ENCODE measurements at places on chromosomes 4 and X.
A peak's percentile ranks its signal among the peaks of the same experiment; 100 is the strongest.

DNA sequence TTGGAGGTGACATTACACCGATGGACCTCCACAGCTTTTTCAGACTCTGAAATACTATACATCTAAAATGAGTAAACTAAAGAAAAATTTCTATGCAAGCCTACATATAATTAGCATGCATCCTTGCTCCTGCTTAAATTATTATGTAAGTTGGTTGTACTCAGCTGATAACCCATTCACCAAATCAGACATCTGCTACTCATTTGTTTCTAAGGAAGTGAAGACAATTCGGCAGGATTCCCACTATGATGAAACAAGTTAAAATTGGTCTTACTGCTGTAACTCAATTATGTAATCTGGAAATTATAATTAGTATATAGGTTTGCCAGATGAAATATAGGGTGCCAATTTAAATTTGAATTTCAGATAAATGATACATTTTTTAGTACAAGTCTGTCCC is 59.5 kb upstream of the FGF13 start:
- no peak for DNase-seq

- DNase-seq: no peak
Observed at GRCh38 chrX:1126738-1127137, 85.7 kb downstream of the CRLF2 start.

DNA sequence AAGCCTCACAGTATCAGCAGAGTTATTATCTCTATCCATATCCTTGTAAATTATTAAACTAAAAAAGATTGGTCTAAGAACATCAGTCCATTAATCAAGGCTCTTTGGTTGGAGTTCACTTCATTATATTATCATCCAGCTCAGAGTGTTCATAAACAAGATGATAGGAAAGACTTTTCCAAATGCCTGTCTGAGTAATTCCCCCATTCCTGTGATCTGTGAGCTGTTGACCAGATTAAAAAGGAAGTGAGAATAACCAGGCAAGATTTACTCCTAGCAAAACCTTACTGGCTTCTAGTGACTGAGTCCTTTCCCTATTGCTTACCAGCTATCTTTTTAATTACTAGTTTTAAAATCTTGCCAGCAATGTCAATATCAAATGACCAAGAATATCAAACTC is 14.9 kb downstream of the PKD2 start:
- DNase-seq: no peak

DNA sequence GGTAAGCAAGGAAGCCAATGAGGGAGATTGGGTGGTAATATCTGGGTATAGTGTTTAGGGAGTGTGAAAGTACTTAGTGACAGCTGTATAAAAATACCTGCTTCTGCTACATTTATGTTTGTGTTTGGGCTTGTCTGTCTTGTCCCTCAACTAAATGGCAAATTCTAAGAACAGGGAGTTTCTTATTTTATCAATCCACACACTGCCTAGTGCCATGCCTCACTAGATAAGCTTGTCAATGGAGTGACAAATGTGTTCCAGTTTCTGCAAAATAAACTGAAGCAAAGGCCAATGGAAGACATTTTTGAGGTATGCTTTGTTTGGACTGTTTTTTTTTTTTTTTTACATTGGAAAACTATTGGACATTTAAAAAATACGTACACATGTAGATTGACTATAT is 418.0 kb downstream of the SH2D1A start:
- no peak for DNase-seq

DNA sequence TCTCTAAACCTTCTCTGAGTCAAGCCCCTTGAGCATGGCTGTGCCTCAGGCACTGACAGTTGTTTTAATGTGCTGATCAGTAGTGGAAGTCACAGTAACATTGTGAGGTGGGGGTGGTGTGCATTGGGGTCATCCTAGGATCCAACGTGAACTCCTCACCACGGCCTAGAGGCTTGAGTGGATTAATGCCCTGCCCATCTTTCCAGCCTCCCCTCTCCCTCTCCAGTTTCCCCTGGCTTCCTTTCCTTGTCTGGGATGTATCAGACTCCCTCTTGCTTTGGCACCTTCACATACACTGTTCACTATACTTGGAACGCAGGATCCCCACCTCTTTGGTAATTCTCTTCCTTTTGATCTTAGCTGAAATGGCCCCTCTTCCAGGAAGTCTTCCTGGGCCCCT is 13.3 kb upstream of the PJA1 start:
- DNase-seq: no peak

DNA sequence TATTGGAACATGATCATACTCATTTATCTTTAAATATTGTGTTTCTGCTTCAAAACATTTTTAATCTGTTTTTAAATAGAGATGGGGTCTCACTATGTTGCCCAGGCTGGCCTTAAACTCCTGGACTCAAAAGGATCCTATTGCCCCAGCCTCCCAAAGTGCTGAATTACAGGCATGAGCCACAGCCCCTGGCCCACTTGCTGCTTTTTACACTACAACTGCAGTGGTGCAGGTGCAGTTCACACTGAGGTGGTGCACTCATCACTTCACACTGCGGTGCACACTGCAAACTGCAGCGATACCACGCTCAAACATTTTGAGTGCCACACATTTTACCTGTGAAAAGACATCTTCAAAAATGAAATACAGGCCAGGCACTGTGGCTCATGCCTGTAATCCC is 10.8 kb downstream of the RPS3A start:
- DNase-seq: no peak

DNA sequence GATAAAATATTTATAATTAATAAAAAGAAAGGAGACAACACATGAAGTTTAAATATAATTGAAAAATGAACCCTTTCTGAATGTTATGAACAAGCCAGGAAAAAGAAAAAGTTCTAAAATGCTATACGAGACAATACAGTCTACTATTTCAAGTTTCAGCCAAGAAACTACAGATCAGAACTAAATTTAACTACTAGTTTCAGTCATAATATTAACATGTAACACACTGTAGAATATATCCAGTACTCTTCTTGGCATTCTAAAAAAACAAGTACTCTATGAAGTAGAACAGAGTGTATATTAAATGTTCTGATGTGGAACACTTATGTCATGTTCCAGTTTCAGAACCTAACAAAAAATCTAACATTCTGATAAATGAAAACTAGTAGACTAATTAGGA is 679.7 kb downstream of the FAT4 start:
- no peak for DNase-seq

DNA sequence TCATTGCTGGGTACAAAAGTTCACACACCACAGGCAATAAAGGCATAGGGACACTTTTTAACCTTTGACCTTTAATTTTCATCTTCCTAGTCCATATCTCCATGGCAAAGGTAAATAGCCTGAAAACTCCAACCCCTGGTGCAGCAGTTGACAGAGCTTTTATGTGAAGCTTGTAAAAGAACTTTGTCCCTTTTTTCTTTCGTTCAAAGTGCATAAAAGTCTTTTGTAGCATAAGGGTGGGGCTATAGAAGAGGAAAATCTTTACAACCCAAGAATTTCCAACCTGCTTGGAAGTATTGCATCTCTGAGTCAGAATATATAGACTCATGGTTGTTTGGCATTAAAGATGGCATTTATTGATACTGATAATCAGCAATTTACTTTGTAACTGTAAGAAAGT is 20.4 kb downstream of the POF1B start:
- no peak for DNase-seq

DNA sequence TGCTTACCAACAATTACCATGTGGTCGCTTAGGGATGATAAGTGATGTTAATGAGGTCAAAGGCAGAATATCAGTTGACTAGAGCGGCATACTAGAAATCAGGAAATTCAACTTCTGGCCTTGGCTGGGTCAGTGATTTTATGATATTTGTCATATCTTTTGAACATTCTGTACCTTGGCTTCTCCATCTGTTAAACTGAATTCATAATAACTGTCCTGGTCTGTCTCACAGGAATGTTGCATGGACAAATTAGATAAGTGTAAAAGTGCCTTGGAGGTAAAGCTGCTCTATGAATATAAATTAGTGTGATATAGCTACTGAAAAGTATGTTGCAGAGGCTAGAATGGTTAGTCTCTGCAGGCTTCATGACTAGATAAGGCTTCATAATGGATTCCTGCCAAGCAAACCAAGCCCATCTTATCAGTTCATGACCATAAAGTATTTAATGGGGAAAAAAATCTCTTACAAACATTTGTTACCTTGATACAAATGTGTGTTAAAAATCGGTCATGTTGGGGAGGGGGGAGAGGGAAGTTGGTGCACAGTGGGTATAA is 104.6 kb upstream of the BMPR1B start:
- DNase-seq: no peak

GRCh38 chr4:23171976-23172375 is 479.2 kb downstream of the GBA3 start:
- DNase-seq: peak; percentile 30

DNA sequence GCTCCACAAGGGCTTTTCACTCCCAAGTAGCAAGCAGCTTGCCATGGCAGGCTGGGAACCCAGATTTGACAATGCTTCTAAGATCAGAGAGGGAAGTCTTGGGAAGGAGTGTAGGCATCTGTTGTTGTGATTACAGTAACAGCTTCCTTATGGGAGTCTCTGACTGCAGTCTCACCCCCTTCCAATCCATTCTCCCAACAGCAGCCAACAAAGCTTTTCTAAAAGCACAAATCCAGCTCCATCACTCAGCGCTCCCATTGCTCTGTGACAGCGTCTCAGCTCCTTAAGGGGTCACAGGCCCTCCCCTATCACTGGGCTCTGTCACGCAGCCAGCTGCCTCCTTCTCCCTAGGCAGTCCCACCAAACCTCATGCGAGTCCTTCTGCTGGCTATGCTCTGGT is 7.1 kb downstream of the IGFBP7 start:
- DNase-seq: no peak

DNA sequence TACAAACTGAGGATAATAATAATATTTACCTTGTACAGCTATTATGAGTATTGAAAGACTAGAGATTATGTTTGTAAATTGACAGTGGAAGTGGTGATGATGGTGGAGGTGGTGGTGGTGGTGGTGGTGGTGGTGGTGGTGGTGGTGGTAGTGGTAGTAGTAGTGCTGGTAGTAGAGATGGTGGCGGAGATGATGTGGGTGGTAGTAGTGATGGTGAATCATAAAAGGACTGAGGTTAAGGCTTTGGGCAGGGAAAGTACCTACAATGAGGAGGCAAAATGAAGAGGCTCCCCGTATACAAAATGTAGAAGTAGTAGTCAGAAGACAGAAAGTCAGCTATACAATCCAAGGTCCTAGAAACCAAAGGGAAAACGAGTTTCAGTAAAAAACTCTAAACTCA is 214.1 kb downstream of the BCOR start:
- DNase-seq: no peak

GRCh38 chr4:75306506-75306905 is 207.7 kb downstream of the RCHY1 start:
- DNase-seq: no peak

GRCh38 chrX:6374556-6374955 is 145.9 kb upstream of the NLGN4X start:
- DNase-seq: no peak

- DNase-seq: no peak
Observed at GRCh38 chr4:53680598-53680997, 89.3 kb upstream of the LNX1 start.

GRCh38 chrX:16839219-16839851 is 30.8 kb downstream of the RBBP7 start:
- DNase-seq: no peak

GRCh38 chr4:124873361-124874171 is 161.0 kb upstream of the ANKRD50 start:
- no peak for DNase-seq

DNA sequence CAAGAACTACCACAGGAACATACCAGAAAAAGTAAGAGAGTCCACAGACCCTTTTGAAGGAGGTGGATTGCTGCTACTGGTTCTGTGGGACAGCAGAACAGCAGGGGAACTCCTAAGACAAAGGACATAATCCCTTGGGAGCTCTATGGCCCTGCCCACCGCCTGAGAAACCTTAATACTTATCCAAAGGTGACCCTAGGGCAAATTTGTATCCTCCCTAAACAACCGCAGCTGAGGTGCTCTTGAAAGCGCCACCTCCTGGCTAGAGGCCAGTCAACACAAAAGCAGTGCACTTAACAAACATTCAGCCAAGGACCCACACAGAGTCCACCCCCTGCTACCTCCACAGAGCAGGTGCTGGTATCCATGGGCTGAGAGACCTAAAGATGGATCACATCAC is 136.8 kb downstream of the ADAM29 start:
- DNase-seq: no peak

DNA sequence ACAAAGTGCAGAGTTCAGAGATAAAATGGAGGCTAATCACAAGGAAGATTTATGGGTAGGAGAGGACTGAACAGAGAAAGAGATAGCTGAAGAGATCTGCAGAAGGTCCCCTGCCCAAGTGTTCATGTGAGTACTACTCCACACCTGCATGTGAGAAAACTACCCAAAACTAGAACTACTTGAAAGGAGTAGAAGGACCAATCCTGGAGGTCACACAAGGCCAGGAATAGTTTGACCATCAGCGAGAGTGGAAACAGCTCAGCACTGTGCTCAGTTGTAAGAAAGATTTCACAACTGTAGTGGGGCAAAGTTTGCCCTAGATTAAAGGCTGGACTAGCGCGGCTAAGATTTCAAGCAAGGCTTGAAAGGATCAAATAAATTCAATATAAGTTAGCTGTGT is 422.7 kb upstream of the LCORL start:
- no peak for DNase-seq

- no peak for DNase-seq
Observed at GRCh38 chr4:83560523-83560922, 24.6 kb downstream of the GPAT3 start.

DNA sequence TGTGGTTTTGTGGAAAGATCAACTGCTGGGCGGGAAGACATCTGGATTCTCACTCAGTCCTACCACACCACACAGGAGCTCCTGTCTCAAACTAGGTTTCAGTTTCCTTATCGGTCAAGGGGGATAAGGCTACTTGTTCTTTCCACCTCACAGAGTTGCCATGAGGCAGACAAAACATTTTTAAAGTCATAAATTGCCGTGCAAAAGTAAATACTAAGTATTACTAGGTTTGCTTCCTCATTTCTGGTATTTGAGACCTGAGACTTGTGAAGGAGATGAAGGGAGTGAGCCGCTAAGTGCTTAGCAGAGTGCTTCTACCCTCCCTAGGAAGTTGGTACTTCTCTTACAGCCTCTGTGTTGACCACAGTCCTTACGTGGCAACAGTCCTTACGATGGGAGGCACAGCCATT is 1.5 kb downstream of the LAP3 start:
- DNase-seq: no peak

GRCh38 chrX:49610718-49611310 is 12.0 kb downstream of the GAGE1 start:
- DNase-seq: no peak

DNA sequence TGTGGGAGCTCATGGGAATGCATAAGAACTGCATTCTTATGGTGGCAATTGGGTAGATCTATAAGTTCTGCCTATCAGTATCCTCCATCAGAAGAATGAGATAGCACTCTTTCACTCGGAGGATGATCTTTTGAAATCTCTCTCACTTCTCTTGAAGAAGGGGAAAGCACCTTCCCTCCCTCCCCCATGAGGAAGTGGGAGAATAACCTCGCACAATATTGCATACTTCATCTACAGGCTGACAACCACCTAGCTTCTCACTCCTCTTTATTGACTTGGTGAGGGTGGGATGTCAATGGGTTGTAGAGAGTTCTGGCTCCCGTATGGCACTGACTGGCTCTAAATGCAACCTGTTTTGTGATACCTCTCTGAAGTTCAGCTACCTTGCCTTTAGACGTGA is 146.7 kb upstream of the SPOCK3 start:
- no peak for DNase-seq
